Central memory CD4-positive, alpha-beta T cell (primary cell): ENCODE measurements at places on chromosomes 4 and X.

DNA sequence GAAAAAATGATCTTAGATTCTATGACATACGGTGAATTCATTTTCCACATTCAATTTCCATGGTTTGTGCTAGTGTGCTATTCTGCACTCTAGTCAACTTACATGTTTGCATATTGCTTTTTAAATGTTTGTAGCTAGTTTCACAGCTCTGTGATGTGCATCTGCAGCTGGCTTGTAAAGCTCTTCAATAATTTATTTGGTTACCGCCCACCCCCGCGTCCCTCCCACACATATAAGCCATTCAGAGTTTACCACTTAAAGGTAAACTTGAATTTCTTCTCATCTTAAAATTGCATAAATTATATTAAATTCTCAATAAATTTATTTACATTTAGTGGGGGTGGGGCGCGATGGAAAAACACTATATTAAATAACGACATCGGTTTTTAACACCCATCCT is 291 bp upstream of the NBDY start:
- DNase-seq = peak; percentile 37

DNA sequence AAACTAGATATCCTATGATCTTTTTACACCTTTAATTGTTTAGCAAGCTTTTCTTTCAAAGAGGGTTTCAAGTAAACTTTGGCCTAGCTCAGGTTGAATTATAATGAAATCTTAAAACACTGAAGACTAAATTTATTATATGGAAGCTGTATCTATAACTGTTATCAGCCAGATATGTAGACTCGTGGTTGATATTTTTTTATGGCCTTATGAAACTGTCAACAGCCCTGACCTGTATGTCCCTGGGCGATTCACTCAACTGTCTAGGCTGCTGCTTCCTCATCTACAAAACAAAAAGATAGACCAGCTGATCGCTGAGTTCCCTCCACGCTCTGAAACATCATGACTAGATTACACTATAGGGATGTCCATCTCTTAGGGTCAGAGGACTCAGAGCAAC is 21.2 kb upstream of the PDK3 start:
- no peak for DNase-seq

DNA sequence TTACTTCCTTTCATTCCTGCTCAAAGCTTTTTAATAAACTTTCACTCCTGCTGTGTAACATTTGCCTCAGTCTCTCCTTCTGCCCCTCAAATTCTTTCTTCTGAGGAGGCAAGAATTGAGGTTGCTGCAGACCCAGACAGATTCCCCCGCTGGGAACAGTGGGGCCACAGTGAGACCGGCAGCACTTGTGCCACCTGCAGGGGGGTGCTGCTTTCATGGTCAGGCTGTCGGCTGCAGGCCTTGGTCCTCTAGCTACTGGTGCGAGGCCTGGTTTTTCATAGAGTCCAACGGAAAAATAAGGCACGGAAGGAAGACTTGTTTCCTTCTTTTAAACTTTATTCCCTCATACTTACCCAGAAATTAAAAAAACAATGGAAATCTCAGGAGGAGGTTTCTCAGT is 296.7 kb downstream of the NR3C2 start:
- no peak for DNase-seq

DNA sequence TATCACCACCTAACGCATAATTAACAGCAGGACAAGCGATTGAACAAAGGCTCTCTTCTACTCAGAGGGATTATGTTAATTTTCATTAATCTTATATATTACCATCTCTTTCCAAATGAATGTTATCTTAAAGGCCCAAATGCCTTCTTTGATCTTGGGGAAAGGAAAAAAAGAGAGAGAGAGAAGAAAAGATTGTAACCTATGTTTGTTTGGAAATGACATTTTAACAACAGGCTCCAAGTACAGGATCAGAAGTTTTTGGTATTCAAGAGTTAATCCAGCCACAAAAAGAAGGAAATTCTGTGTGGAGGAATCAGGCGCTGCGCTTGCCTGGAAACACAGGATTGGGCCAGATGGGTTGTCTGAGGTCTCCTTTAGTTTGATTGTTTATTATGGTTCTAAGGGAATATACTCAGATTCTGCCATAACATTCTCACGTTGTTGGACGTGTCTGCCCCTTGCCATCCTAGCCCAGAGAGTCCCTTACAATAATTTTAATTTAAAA is 100.7 kb upstream of the STX18 start:
- no peak for DNase-seq

- DNase-seq = no peak
Observed at GRCh38 chrX:16022580-16023200, 100.7 kb upstream of the GRPR start.

DNA sequence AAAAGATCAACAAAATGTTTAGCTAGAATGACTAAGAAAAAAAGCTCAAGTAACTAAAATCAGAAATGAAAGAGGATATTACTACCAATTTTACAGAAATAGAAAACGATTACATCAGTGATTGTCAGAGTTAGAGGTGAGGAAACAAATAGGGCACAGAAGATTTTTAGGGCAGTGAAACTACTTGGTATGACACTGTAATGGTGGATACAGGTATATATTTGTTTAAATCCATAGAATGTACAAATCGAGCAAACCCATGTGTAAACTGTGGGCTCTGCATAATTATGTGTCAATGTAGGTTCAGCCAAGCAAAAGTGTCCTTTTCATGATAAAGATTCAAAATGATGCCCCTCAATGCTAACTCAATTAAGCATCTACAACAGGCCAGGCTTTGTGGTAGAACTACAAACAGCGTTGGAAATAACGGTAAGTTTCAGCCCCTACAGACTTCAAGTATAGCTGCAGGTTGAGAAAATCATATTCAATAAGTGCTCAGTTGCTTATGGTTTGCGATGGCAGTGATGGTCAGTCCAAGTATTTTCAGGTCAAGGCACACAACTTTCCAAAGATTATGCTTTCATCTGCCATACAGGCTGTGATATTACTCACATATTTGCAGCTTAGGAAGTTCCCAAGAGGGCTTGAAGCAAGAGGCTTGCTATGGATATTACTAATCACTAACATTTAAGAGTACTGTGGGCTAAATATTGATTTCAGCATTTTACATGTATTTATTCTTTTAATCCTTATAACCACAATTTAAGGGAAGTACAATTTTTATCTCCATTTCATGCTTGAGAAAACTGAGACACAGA is 158.6 kb downstream of the TET2 start:
- no peak for DNase-seq

GRCh38 chrX:38055170-38055847 is 49.0 kb downstream of the SYTL5 start:
- DNase-seq = no peak

DNA sequence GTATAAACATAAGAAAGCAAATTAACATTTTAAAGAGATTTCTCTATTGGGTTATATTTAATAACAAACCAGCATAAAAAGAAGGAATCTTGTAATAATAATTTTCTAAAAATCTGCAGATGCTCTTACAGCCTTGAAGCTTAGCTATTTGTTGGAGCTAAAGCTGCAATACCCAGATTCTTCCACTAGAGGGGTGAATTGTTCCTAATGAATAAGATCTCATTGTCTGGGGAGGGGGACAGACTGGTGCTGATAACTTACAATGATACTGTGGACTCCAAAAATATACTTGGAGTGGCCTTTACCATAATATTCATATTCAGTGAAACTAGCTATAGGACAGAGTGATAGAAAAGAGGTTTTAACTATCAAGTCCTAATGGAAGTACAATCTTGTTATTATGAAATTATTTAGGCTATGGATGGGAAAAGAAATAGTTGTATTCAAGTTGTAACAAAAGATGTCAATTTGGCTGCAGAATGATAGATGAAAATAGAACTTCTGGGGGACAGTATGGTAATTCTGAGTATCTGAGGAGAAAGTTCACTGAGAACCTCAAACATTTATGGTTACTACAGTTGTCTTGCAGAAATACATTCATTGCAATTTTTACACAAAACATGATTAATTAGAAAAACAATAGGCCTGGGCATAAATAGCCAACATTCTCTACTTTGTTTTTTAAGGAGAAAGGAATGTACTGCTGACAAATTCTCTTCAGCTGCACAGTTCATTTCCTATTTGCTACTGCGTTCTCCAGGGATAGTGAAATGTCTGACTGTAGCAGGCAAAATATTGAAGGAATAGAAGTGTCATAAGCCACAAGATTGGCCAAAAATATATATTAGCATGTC is 443.3 kb downstream of the GBA3 start:
- no peak for DNase-seq

DNA sequence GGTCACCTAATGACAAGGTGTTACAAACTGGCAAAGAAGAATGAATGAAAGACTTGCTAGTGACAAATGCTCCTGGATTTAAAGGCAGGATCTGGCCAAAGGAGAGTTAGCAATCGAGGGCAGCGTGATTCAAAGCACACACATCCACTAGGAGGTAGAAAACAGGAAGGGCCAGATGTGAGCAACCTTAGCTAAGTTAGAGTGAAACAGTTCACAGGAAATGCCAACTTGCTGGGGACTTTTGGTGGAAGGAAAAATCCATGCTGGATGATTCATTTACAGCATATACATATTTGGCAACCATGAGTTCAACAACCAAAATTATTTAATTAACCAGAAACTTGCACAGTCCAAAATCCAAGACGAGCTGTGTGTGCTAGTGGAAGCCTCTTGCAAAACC is 276.9 kb downstream of the PTTG2 start:
- no peak for DNase-seq

- no peak for DNase-seq
Observed at GRCh38 chrX:64536736-64537135, 141.5 kb upstream of the MTMR8 start.

- peak; percentile 2 for DNase-seq
Observed at GRCh38 chr4:48445704-48446103, 37.4 kb upstream of the SLC10A4 start.

DNA sequence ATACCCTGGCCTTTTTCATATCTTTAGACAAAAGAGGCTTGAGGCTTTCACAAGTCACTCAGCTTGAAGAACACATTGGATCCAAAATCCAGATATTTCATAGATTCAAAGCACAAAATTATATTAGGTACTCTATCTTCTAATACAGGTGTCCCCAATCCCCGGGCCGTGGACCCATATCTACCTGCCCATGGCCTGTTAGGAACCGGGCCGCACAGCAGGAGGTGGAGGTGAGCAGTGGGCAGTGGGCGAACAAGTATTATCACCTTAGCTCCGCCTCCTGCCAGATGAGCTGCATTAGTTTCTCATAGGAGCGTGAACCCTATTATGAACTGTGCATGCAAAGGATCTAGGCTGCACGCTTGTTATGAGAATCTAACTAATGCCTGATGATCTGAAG is 18.7 kb downstream of the YIPF7 start:
- no peak for DNase-seq

- DNase-seq = no peak
Observed at GRCh38 chr4:188332265-188332664, 193.0 kb downstream of the TRIML1 start.

- DNase-seq = peak; percentile 14
Observed at GRCh38 chrX:15349046-15349445, 13.7 kb upstream of the PIGA start.

- DNase-seq = no peak
Observed at GRCh38 chr4:41369680-41370079, 113.0 kb downstream of the UCHL1 start.

GRCh38 chr4:93908778-93909177 is 80.2 kb downstream of the ATOH1 start:
- DNase-seq = no peak

GRCh38 chr4:156971676-156972378 is at the start of gene PDGFC:
Gene PDGFC (minus strand): TSS chr4:156971799. CDS start chr4:156970903, 896 bp downstream.
- no peak for DNase-seq

GRCh38 chrX:18377796-18378195 is 23.3 kb upstream of the SCML2 start:
- peak; percentile 5 for DNase-seq

GRCh38 chr4:95388911-95389310 is 159.9 kb downstream of the UNC5C start:
- no peak for DNase-seq

GRCh38 chr4:3416821-3417221 is 24.9 kb upstream of the HGFAC start:
- DNase-seq = no peak

DNA sequence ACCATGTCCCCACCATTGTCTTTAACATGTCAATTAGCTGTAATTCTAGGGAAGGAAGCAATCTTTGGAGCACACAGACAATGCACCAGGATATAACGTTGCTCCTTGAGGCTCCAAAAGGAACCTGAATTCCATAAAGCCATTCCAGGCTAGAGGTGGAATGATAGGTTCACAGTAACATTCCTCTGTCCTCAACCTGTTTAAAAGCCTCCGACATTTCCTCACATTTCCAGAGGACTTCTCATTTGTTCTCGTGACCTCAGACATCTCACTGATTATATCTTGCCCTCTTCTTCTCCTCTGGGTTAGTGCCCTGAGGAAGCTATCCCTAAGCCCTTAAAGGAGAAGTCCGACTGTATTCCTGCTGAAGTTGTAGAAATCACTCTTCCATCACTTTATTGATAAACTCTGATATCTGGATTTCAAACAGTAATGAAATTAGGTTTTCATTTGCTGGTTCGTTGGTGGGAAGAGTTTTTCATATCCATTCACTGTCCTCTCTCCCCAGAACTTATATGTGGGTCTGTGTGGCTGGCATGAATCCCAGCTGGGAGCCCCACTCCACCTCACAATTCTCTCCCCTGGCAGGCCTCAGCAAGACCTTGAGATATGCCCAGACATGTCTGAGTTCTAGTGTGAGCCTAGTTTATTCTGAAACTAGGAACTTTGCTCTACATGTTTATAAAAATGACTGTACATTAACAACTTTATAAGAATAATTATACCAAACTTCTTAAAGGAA is 44.2 kb upstream of the PRSS12 start:
- DNase-seq = no peak

- no peak for DNase-seq
Observed at GRCh38 chr4:140004549-140004895, 149.5 kb downstream of the MAML3 start.

DNA sequence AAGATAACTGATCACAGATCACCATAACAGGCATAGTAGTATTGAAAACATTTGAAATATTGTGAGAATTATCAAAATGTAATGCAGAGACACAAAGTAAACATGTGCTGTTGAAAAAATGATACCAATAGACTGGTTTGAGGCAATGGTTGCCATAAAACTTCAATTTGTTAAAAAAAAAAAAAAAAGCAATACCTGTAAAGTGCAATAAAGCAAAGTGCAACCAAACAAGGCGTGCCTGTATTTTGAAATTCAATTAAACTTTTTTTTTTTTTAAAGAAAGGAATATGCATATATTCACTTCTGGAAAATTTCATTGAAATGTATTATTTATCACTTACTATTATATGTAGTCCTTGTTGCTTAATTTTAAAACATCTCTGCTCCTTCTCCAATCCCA is 27.7 kb downstream of the TMEM154 start:
- no peak for DNase-seq

- DNase-seq = no peak
Observed at GRCh38 chrX:57952320-57952678, 42.0 kb upstream of the ZXDA start.

DNA sequence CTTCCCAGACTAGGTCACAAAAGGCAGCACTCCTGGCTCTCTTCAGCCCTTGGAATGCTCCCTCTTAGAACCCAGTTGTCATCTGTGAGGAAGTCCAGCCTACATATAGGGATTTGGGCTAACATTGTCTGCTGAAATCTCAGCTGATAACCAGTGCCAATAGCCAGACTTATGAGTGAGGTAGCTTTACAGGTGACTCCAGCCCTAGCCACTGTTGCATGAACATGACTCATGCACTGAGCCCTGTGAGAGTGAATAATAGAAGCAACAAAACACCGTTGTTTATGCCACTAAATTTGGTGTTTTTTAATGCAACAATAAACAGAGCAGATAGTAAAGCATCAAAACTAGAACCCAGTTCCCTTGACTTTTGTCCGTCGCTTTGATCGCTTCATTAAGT is 433.2 kb downstream of the STIM2 start:
- no peak for DNase-seq
